ENCODE measurements at places on chromosomes 7 and 10. TPM values are rescaled to one million over a fixed set of nuclear protein-coding genes. Genes with fewer than 3 reads are reported as not detected.

DNA sequence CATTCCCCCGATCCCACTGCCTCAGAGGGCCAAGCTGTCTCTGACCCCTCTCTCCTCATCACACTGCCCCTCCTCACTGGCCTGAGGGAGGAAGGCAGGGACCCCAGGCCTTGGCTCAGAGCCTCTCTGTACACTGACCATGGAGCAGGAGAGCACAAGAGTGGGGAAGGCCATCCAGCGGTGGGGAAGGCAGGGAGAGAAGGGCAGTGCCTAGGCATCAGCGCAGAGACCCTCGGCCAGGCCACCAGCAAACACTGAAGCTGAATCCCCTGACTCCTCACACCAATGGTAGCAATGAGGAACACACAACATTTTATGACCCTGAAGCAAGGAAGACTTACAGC lies 14.8 kb downstream of the OGDHL start:
- H3K27me3 ChIP-seq: no peaks in the 10 kb centered on the region
- no peaks in the 10 kb centered on the region for H3K4me1 ChIP-seq
- H3K36me3 ChIP-seq: peaks cover 11% of the 10 kb centered on the region
- DNase-seq: no peak
- no peak overlapping the region for H3K27ac ChIP-seq

The SPRN gene
- 0.33 TPM for total RNA-seq

The RARRES2 gene
- total RNA-seq: 4.2 TPM

DNA sequence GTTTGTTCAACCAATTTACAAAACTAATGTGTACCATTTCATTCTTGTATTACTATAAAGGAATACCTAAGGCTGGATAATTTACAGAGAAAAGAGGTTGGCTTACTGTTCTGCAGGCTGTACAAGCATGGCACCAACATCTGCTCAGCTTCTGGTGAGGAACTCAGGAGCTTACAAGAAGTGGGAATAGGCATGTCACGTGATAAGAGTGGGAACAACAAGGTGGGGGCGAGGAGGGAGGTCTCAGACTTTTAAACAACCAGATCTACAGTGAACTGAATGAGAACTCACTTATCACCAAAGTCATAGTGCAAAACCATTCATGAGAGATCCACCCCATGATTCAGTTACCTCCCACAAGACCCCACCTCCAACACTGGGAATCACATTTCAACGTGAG lies 1178.0 kb downstream of the REEP3 start:
- no peaks in the 10 kb centered on the region for H3K36me3 ChIP-seq
- no peaks in the 10 kb centered on the region for H3K27me3 ChIP-seq
- no peak overlapping the region for H3K4me3 ChIP-seq
- no peak for DNase-seq
- H3K4me1 ChIP-seq: no peaks in the 10 kb centered on the region

GRCh38 chr7:155961241-155962190 lies 149.3 kb upstream of the SHH start:
- no peak overlapping the region for H3K27ac ChIP-seq
- DNase-seq: peak; percentile 52
- no peaks in the 10 kb centered on the region for H3K27me3 ChIP-seq
- H3K4me3 ChIP-seq: no peak overlapping the region
- no peaks in the 10 kb centered on the region for H3K4me1 ChIP-seq

DNA sequence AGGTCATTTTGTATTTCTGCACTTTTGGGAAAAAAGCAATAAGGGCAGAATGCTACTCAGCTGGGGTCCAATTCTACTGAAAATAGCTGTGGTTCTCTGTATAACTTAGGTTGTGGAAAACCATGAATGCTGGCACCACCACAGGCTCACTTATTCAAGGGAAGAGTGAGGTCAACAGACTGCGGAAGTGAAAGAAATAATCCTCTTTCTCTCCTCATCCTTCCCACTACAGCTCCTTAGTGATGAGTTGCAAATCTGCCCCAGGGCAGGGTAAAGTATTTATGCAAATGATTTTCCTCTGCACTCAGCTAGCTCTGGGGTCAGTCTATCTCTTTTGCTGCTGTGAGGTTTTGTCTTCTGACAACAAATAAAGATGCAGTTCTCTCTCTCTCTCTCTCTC lies 74.1 kb upstream of the PTPRZ1 start:
- no peaks in the 10 kb centered on the region for H3K36me3 ChIP-seq
- no peaks in the 10 kb centered on the region for H3K4me1 ChIP-seq

- H3K4me3 ChIP-seq: no peak overlapping the region
- no peak overlapping the region for H3K27ac ChIP-seq
- H3K4me1 ChIP-seq: no peaks in the 10 kb centered on the region
- no peaks in the 10 kb centered on the region for H3K27me3 ChIP-seq
- H3K36me3 ChIP-seq: no peaks in the 10 kb centered on the region
Observed at GRCh38 chr10:24938525-24938924, 13.9 kb downstream of the PRTFDC1 start.

The MYL10 gene
- not detected for total RNA-seq

The PRLHR gene
- not detected for total RNA-seq

GRCh38 chr7:87999261-87999660 lies 65.2 kb downstream of the ADAM22 start:
- H3K36me3 ChIP-seq: no peaks in the 10 kb centered on the region
- H3K27ac ChIP-seq: no peak overlapping the region
- DNase-seq: no peak
- no peak overlapping the region for H3K4me3 ChIP-seq
- H3K4me1 ChIP-seq: no peaks in the 10 kb centered on the region

The NEUROD6 gene
- total RNA-seq: not detected

The CDC14C gene
- total RNA-seq: not detected

DNA sequence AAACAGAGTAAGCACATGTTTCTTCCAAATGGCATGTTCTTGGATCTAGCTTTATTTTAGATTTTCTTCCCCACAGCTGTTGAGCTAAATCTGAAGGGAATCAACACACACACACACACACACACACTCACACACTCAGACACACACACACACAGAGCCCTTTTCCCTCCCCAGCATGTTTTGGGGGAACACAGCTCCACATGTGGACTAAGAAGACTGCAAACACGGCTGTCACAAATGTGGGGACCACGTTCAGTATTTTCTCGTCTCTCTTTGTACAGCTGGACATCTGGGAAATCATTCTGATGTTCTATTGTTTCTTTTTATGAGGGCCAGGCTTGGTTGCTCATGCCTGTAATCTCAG lies 116.3 kb downstream of the ABLIM1 start:
- H3K4me3 ChIP-seq: no peak overlapping the region
- peaks cover under 1% of the 10 kb centered on the region for H3K36me3 ChIP-seq
- no peak for DNase-seq
- no peak overlapping the region for H3K27ac ChIP-seq
- peaks cover 4% of the 10 kb centered on the region for H3K4me1 ChIP-seq
- no peaks in the 10 kb centered on the region for H3K27me3 ChIP-seq

The MGAM2 gene
- 0.03 TPM for total RNA-seq

The SPDYE9 gene
- total RNA-seq: not detected

DNA sequence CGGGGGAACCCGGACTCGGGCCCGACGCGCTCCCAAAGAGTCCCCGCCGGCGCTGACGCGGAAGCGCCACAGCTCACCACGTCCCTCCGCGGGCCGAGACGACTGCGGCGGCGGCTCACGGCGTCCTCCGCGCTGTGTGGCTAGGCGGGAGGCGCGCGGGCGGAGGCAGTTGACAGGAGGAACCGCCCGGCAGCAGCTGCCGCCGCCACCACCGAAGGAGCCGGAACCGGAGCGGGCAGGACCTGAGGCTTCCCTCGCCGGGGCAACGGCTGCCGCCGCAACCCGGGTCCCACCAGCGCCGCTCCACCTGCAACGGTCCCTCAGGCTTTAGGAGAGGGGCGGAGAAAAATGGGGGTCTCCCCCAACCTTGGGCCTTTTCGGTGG lies 334 bp downstream of the ZNF800 start:
- H3K4me3 ChIP-seq: peak overlapping the region; percentile 98
- DNase-seq: peak; percentile 76
- peaks cover 13% of the 10 kb centered on the region for H3K27me3 ChIP-seq
- H3K36me3 ChIP-seq: peaks cover 18% of the 10 kb centered on the region

The NAT16 gene
- total RNA-seq: 0.27 TPM

- no peak within 1 kb of the TSS for H3K27ac ChIP-seq
- H3K27me3 ChIP-seq: peaks cover 44% of the 10 kb centered on the region
- peak within 1 kb of the TSS; percentile 53 for H3K4me3 ChIP-seq
- peak; percentile 58 for DNase-seq
- no peaks in the 10 kb centered on the region for H3K4me1 ChIP-seq
Observed at GRCh38 chr7:124765401-124766352, at the start of gene GPR37. GPR37 (minus strand) TSS chr7:124765792; CDS start chr7:124764976, 816 bp downstream.

- no peak overlapping the region for H3K27ac ChIP-seq
- H3K4me1 ChIP-seq: no peaks in the 10 kb centered on the region
- no peaks in the 10 kb centered on the region for H3K36me3 ChIP-seq
- no peak for DNase-seq
- H3K4me3 ChIP-seq: no peak overlapping the region
- peaks cover 2% of the 10 kb centered on the region for H3K27me3 ChIP-seq
Observed at GRCh38 chr10:124384591-124385190, 34.0 kb downstream of the OAT start.

DNA sequence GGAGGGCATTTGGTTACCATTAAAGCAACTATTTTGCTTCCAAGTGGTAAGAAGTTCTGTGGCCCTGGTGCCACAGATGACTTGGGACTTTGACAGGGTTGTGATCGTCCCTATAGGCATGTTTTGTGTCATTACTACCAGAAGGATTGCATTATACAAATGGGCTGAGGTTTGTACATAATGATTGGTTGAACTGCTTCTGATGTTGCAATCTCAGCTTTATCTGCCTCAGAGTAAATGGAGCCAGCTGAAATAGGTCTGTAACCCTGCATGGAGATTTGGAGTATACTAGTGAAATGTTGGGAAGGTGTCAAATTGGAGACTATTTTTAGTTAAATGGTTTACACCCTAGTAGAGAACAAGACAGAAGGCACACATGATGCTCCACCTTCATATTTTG lies 46.1 kb upstream of the SEPTIN7 start:
- H3K27me3 ChIP-seq: no peaks in the 10 kb centered on the region
- no peak overlapping the region for H3K4me3 ChIP-seq
- H3K27ac ChIP-seq: peak overlapping the region; percentile 41
- H3K4me1 ChIP-seq: peaks cover 32% of the 10 kb centered on the region
- H3K36me3 ChIP-seq: no peaks in the 10 kb centered on the region
- DNase-seq: no peak

The MOGAT3 gene
- not detected for total RNA-seq

GRCh38 chr10:78450807-78451485 lies 417.3 kb downstream of the RPS24 start:
- no peak overlapping the region for H3K4me3 ChIP-seq
- H3K27me3 ChIP-seq: no peaks in the 10 kb centered on the region
- DNase-seq: no peak
- no peaks in the 10 kb centered on the region for H3K36me3 ChIP-seq
- H3K4me1 ChIP-seq: peaks cover 4% of the 10 kb centered on the region
- H3K27ac ChIP-seq: no peak overlapping the region

The SEMA3C gene
- 36.2 TPM for total RNA-seq

GRCh38 chr7:118045629-118046028 lies 138.3 kb upstream of the LSM8 start:
- H3K27ac ChIP-seq: no peak overlapping the region
- H3K36me3 ChIP-seq: no peaks in the 10 kb centered on the region
- H3K4me3 ChIP-seq: no peak overlapping the region
- H3K27me3 ChIP-seq: no peaks in the 10 kb centered on the region
- H3K4me1 ChIP-seq: no peaks in the 10 kb centered on the region

- H3K27ac ChIP-seq: no peak overlapping the region
- peaks cover 10% of the 10 kb centered on the region for H3K4me1 ChIP-seq
- H3K27me3 ChIP-seq: no peaks in the 10 kb centered on the region
- no peak overlapping the region for H3K4me3 ChIP-seq
- peak; percentile 75 for DNase-seq
- peaks cover 20% of the 10 kb centered on the region for H3K36me3 ChIP-seq
Observed at GRCh38 chr7:44477063-44477830, 13.2 kb downstream of the NUDCD3 start.

DNA sequence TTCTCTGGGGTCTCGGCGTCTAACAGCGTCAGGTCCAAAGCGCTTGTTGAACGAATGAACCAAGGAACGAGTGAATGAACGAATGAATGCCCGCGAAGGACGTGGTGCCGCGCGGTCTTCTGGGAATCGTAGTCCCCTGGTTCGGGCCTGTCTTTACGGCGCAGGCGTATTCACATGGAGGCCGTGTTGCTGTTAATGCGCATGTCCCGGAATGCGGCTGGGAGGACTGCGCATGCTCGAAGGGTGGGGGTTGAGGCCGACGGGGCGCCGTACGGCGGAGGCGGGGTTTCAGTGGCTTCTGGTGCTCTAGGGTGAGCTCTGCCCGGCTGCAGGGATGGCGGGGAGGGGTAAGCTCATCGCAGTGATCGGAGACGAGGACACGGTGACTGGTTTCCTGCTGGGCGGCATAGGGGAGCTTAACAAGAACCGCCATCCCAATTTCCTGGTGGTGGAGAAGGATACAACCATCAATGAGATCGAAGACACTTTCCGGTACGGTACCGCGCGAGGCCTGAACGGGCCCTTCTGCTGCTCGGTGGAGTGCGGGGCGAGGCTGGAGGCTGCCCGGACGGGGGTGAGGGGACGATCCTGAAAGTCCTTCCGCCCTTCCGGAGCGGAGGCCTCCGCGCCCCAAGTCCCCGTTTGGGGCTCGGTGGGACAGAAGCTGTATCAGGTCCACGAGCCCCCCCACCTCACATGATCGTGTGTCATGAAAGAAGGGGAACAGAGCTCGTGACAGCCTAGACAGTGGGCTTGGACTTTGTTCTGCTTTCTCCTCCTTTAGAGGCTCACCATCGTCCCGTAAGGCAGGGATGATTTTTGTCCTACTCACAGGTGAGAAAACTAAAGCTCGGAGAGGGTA lies at the start of gene ATP6V1F:
Gene ATP6V1F (plus strand): TSS at position 286 of the 862 bp plus-strand sequence. CDS start 49 bp downstream, at position 335.
- peak; percentile 97 for DNase-seq
- H3K27me3 ChIP-seq: peaks cover under 1% of the 10 kb centered on the region
- H3K27ac ChIP-seq: peak within 1 kb of the TSS; percentile 24
- H3K4me3 ChIP-seq: peak within 1 kb of the TSS; percentile 63
- H3K36me3 ChIP-seq: peaks cover 8% of the 10 kb centered on the region
- peaks cover 9% of the 10 kb centered on the region for H3K4me1 ChIP-seq

- H3K4me3 ChIP-seq: no peak overlapping the region
- no peaks in the 10 kb centered on the region for H3K4me1 ChIP-seq
- no peaks in the 10 kb centered on the region for H3K36me3 ChIP-seq
- no peak for DNase-seq
Observed at GRCh38 chr10:120606051-120606764, 149.2 kb downstream of the PLPP4 start.

DNA sequence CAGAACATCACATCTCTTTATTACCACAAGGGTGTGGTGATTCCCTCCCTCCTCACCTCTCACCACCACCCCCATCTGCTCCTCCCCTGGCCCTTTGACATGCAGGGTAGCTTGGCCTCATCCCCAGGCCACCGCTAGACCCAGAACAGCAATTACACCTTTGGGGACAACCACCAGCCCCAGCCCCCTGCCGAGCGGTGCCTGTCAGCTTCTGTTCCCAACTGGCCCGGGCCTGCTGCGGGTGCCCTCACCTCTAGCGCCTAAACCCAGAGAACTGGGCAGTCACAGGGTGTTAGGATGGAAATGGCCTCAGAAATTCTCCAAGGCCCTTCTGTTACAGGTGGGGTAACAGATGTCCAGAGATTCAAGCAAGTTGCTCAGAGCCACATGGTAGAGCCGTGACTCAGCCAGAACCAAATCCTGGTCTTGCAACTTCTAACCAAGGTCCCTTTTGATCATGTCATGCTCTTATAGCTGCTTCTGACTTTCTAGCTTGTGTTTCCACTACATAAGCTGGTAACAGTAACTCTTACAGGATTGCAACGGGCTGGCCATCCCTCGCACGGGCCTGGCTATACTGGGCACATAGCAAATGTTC lies 78.0 kb downstream of the PRKAG2 start:
- H3K4me3 ChIP-seq: no peak overlapping the region
- H3K27ac ChIP-seq: no peak overlapping the region
- no peaks in the 10 kb centered on the region for H3K36me3 ChIP-seq
- H3K27me3 ChIP-seq: no peaks in the 10 kb centered on the region
- DNase-seq: no peak
- H3K4me1 ChIP-seq: no peaks in the 10 kb centered on the region

The ANKRD30A gene
- total RNA-seq: not detected

GRCh38 chr7:149664666-149665065 lies 108.7 kb downstream of the ZNF467 start:
- H3K36me3 ChIP-seq: no peaks in the 10 kb centered on the region
- no peak overlapping the region for H3K27ac ChIP-seq
- H3K4me3 ChIP-seq: no peak overlapping the region
- no peaks in the 10 kb centered on the region for H3K27me3 ChIP-seq
- no peak for DNase-seq
